ENCODE measurements at places on chromosomes 3 and 15.

DNA sequence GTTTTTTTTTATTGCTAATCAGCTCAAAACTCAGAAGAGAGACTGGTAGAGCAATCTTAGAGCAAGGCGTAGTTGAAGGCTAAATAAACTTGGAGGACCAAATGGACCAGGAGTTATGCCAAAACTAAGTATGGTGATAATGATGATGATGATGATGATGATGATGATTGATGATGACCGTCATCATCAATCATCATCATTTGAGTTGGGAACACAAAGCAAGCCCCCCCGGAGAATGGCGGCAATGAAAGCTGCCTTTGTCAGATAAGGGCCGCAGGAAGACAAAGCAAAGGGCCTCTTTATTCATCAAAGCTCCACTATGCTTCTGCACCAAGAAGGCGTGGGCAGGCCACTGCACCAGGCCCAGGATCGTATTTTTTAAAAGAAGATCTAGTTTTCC is 82.1 kb upstream of the RAD18 start:
- no peaks in the 10 kb centered on the region for H3K4me1 ChIP-seq
- no peak overlapping the region for H3K4me3 ChIP-seq
- DNase-seq: no peak

GRCh38 chr3:197746801-197747237 is 2.9 kb upstream of the FYTTD1 start:
- H3K4me3 ChIP-seq: no peak overlapping the region
- no peaks in the 10 kb centered on the region for H3K36me3 ChIP-seq
- H3K4me1 ChIP-seq: peaks cover 17% of the 10 kb centered on the region
- no peak overlapping the region for H3K27ac ChIP-seq

GRCh38 chr15:85838655-85839054 is 43.9 kb upstream of the KLHL25 start:
- no peak for DNase-seq
- H3K4me1 ChIP-seq: peaks cover 2% of the 10 kb centered on the region
- H3K27ac ChIP-seq: no peak overlapping the region
- no peaks in the 10 kb centered on the region for H3K27me3 ChIP-seq
- no peak overlapping the region for H3K4me3 ChIP-seq
- H3K36me3 ChIP-seq: no peaks in the 10 kb centered on the region

- H3K4me1 ChIP-seq: no peaks in the 10 kb centered on the region
- peaks cover 22% of the 10 kb centered on the region for H3K27me3 ChIP-seq
- no peak overlapping the region for H3K4me3 ChIP-seq
- H3K36me3 ChIP-seq: no peaks in the 10 kb centered on the region
- no peak overlapping the region for H3K27ac ChIP-seq
These were observed 180.6 kb downstream of the FAM43A start for GRCh38 chr3:194866236-194866635.

DNA sequence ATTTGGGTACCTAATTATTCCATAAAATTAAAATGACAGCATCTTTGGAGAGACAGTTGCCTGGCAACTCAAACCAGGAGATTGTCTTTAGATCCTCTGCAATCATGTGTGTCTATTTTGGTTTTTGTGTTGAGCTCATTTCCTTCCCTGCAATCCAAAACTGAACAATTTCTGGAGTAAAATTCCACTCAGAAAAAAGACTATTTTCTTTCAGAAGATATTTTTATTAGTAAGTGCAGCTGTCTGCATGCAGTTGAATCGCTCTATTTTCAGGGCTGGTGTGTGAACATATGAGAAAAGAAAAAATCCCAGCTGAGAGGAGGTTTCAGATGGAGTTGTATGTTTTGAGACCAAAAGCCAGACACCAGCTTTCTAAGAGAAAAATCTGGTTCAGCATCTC is 41.9 kb upstream of the DYNC1LI1 start:
- no peaks in the 10 kb centered on the region for H3K36me3 ChIP-seq
- DNase-seq: no peak
- H3K4me1 ChIP-seq: no peaks in the 10 kb centered on the region
- no peak overlapping the region for H3K4me3 ChIP-seq
- H3K27me3 ChIP-seq: peaks cover 10% of the 10 kb centered on the region

GRCh38 chr3:14528081-14528480 is 12.1 kb downstream of the GRIP2 start:
- no peaks in the 10 kb centered on the region for H3K36me3 ChIP-seq
- H3K4me3 ChIP-seq: no peak overlapping the region
- H3K27me3 ChIP-seq: peaks cover 16% of the 10 kb centered on the region
- H3K4me1 ChIP-seq: no peaks in the 10 kb centered on the region

- no peak for DNase-seq
- no peaks in the 10 kb centered on the region for H3K4me1 ChIP-seq
- H3K27ac ChIP-seq: no peak overlapping the region
- no peak overlapping the region for H3K4me3 ChIP-seq
- H3K27me3 ChIP-seq: no peaks in the 10 kb centered on the region
These were observed 47.0 kb downstream of the EPHA3 start for GRCh38 chr3:89154416-89154815.

- H3K4me3 ChIP-seq: no peak overlapping the region
- H3K36me3 ChIP-seq: no peaks in the 10 kb centered on the region
These were observed 80.0 kb upstream of the AGBL1 start for GRCh38 chr15:85999658-86000057.

DNA sequence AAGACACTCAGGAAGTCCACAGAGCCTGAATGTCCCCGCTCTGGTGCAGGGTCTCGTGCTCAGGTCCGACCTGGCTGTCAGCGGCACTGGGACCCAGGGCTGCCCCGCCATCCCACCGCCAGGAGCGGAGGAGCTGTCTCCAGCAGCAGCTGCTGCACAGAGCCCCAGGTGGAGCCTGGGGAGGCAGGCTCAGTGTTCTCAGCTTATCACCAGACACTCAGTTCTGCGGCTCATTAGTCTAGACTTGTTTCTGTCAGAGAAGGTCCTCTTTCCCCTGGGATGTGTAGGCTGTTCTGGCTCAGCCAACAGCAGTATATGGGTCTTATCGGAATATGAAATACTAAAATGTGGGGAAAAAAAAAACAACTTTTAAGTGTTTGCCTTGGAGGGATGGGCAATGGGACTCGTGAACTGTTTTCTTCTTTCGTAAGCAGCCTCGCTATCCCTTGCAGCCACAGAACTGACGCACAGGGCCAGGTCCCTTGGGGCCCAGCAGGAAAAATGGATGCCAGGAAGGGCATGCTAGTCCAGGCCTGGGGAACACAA is 75.9 kb downstream of the KLF13 start:
- H3K4me3 ChIP-seq: no peak overlapping the region
- H3K27ac ChIP-seq: no peak overlapping the region
- DNase-seq: no peak
- peaks cover 2% of the 10 kb centered on the region for H3K27me3 ChIP-seq

GRCh38 chr3:102140116-102140515 is 290.8 kb downstream of the NFKBIZ start:
- H3K27me3 ChIP-seq: peaks cover 8% of the 10 kb centered on the region
- peaks cover 5% of the 10 kb centered on the region for H3K4me1 ChIP-seq
- DNase-seq: no peak
- H3K4me3 ChIP-seq: no peak overlapping the region
- H3K36me3 ChIP-seq: no peaks in the 10 kb centered on the region

GRCh38 chr3:80018375-80018774 is 250.6 kb upstream of the ROBO1 start:
- H3K4me1 ChIP-seq: no peaks in the 10 kb centered on the region
- DNase-seq: no peak
- H3K36me3 ChIP-seq: no peaks in the 10 kb centered on the region
- no peak overlapping the region for H3K4me3 ChIP-seq

- no peak for DNase-seq
- peaks cover 4% of the 10 kb centered on the region for H3K4me1 ChIP-seq
- H3K4me3 ChIP-seq: no peak overlapping the region
- no peak overlapping the region for H3K27ac ChIP-seq
These were observed 19.7 kb upstream of the TCAIM start for GRCh38 chr3:44318891-44319311.

GRCh38 chr15:42239528-42240182 is 31.6 kb upstream of the VPS39 start:
- DNase-seq: no peak
- H3K4me1 ChIP-seq: peaks cover 17% of the 10 kb centered on the region
- no peaks in the 10 kb centered on the region for H3K27me3 ChIP-seq
- H3K36me3 ChIP-seq: peaks cover 56% of the 10 kb centered on the region

GRCh38 chr3:11379238-11379823 is 107.1 kb downstream of the ATG7 start:
- H3K27ac ChIP-seq: no peak overlapping the region
- no peaks in the 10 kb centered on the region for H3K27me3 ChIP-seq

- no peak overlapping the region for H3K4me3 ChIP-seq
- H3K36me3 ChIP-seq: no peaks in the 10 kb centered on the region
- no peak for DNase-seq
These were observed 126.2 kb upstream of the SYNPR start for GRCh38 chr3:63151897-63152296.

DNA sequence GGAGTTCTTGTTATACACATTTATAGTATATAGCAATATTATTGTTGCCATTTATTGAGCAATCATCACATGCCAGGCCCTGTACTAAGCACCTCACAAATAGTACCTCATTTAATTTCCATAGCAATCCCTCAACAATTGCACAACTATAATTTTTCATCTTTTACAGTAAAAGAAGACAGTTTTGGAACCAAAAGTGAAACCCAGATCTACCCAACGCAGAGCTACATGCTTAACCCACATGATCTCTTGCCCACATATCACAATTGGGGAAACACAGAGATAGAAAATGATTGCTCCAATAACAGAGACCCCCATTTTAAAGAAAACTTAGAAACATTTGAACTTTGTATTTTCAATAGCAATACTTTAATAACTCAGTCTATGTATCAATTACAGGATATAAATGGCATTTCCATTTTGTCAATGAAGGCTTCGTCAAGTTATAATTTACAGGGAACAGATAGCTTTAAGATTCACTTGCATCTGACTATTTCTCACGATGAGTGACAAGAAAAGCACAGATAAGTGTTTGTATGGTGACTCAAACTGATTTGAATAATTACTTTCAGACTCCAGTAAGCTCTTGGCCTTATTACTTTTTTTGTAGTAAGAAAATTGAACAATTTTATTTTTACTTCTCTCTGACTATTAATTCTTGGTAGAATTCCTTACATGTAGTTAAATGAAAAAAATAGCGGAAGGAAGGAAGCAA is 38.7 kb upstream of the CCDC50 start:
- H3K36me3 ChIP-seq: no peaks in the 10 kb centered on the region
- H3K4me1 ChIP-seq: peaks cover 14% of the 10 kb centered on the region
- peak overlapping the region; percentile 33 for H3K4me3 ChIP-seq
- no peak for DNase-seq
- H3K27me3 ChIP-seq: no peaks in the 10 kb centered on the region

GRCh38 chr15:101709466-101709865 is 14.8 kb downstream of the TARS3 start:
- peaks cover 13% of the 10 kb centered on the region for H3K4me1 ChIP-seq
- H3K27me3 ChIP-seq: no peaks in the 10 kb centered on the region
- peaks cover 57% of the 10 kb centered on the region for H3K36me3 ChIP-seq
- H3K27ac ChIP-seq: no peak overlapping the region
- no peak overlapping the region for H3K4me3 ChIP-seq

- DNase-seq: no peak
- H3K36me3 ChIP-seq: no peaks in the 10 kb centered on the region
- peaks cover 4% of the 10 kb centered on the region for H3K27me3 ChIP-seq
- no peak overlapping the region for H3K27ac ChIP-seq
These were observed 39.1 kb downstream of the TKT start for GRCh38 chr3:53216723-53217122.

DNA sequence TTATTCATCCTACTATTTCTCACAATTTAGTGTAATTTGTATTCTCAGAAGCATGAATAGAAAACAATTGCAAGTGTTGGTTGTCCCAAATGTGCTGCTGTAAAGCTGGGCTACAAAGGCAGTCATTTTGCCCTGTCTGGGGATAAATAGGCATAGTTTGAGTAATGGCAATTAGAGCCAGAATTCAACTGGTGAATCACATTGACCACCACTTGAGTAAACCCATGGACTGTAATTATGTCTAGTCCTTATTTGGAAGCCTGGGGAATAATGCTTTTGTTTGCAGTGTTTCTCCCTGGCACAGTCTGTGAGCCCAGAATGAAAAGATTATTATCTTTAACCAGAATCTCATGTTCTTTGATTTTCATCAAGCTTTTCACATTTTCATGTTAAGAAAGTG is 30.5 kb upstream of the CHL1 start:
- no peak overlapping the region for H3K27ac ChIP-seq
- H3K36me3 ChIP-seq: no peaks in the 10 kb centered on the region
- no peak overlapping the region for H3K4me3 ChIP-seq
- no peaks in the 10 kb centered on the region for H3K27me3 ChIP-seq
- H3K4me1 ChIP-seq: no peaks in the 10 kb centered on the region
- DNase-seq: no peak

- no peak for DNase-seq
- no peak overlapping the region for H3K4me3 ChIP-seq
- H3K27ac ChIP-seq: no peak overlapping the region
- H3K27me3 ChIP-seq: peaks cover 11% of the 10 kb centered on the region
- H3K36me3 ChIP-seq: no peaks in the 10 kb centered on the region
- H3K4me1 ChIP-seq: peaks cover 4% of the 10 kb centered on the region
These were observed 108.4 kb downstream of the TMCO5A start for GRCh38 chr15:38042707-38043445.

DNA sequence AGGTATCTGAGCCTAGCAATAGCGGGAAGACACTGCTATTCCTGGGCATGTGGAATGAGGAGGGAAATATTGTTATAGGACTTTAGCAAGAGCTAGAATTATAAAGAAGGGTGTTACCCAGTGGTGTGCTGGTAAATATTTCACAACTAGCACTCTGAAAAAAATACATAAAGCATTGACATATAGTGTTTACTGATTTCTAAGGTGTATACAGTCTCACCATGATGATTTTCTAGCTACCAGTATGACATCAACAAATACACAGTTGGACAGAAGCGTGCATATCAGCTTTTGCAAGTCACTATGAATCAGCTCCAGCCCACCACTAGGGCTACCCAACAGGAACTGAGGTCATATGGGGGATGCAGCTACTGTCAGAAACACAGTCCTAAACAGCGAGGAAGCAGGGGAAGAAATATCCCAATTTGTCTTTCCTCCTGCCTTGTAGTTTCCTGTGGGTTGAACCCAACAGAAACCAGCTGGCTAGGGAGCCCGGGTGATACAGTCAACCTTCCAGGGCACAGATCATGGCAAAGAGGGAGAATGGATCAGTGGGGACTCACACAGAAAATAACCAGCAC is 39.6 kb downstream of the HGD start:
- peaks cover 7% of the 10 kb centered on the region for H3K4me1 ChIP-seq
- H3K36me3 ChIP-seq: no peaks in the 10 kb centered on the region
- H3K27ac ChIP-seq: no peak overlapping the region
- no peak overlapping the region for H3K4me3 ChIP-seq

GRCh38 chr3:124057420-124057819 is 65.5 kb upstream of the ROPN1 start:
- H3K27ac ChIP-seq: no peak overlapping the region
- H3K27me3 ChIP-seq: peaks cover 17% of the 10 kb centered on the region
- no peak overlapping the region for H3K4me3 ChIP-seq
- H3K4me1 ChIP-seq: no peaks in the 10 kb centered on the region
- no peak for DNase-seq
- no peaks in the 10 kb centered on the region for H3K36me3 ChIP-seq

GRCh38 chr15:68112706-68113105 is 58.6 kb downstream of the PIAS1 start:
- no peak overlapping the region for H3K4me3 ChIP-seq
- no peaks in the 10 kb centered on the region for H3K27me3 ChIP-seq
- peaks cover 30% of the 10 kb centered on the region for H3K36me3 ChIP-seq
- H3K27ac ChIP-seq: no peak overlapping the region
- no peak for DNase-seq
- H3K4me1 ChIP-seq: peaks cover 36% of the 10 kb centered on the region

All from activated CD4-positive, alpha-beta T cell treated with anti-CD3 and anti-CD28 coated beads, Interleukin-2, amount 10 ng/mL, durations not matched to agents 7 days and 5 days (primary cell).